Colonic mucosa (tissue), 4 donors: ENCODE measurements at places on chromosomes 1 and 21. TPM values are rescaled to one million over a fixed set of nuclear protein-coding genes. Genes with fewer than 3 reads are reported as not detected.

DNA sequence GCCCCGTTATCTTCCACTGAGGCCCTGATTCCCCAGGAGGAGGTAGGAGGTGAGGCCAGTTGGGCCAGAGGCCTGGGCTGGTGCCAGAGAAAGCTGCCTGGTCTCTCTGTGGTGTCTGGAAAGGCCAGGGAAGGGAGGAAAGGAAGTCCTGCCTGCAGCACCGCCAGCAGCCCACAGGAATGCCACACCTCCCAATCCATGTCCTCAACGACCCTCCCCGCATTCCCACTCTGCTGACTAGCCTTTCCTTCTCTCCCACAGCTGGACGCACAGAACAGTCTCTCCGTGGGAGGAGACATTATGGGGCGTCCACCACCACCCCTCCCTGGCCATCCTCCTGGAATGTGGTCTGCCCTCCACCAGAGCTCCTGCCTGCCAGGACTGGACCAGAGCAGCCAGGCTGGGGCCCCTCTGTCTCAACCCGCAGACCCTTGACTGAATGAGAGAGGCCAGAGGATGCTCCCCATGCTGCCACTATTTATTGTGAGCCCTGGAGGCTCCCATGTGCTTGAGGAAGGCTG lies 18.0 kb downstream of the CSF1 start:
- no peaks in the 10 kb centered on the region for H3K27me3 ChIP-seq
- DNase-seq, result peak; percentile 23
- H3K4me3 ChIP-seq, result no peak overlapping the region
- H3K4me1 ChIP-seq, result peaks cover 9% of the 10 kb centered on the region
- H3K36me3 ChIP-seq, result no peaks in the 10 kb centered on the region

- H3K27me3 ChIP-seq, result peaks cover 9% of the 10 kb centered on the region
- peak overlapping the region; percentile 41 for H3K4me3 ChIP-seq
- no peaks in the 10 kb centered on the region for H3K36me3 ChIP-seq
- H3K27ac ChIP-seq, result peak overlapping the region; percentile 60
- peak; percentile 52 for DNase-seq
- peaks cover 4% of the 10 kb centered on the region for H3K4me1 ChIP-seq
Observed at GRCh38 chr1:47708019-47708535, 270.2 kb downstream of the FOXD2 start.

GRCh38 chr1:172239901-172240300 lies 180.6 kb upstream of the C1orf105 start:
- H3K27me3 ChIP-seq, result no peaks in the 10 kb centered on the region
- no peak overlapping the region for H3K27ac ChIP-seq
- no peaks in the 10 kb centered on the region for H3K4me1 ChIP-seq
- no peak for DNase-seq
- no peaks in the 10 kb centered on the region for H3K36me3 ChIP-seq
- no peak overlapping the region for H3K4me3 ChIP-seq

LYPD8 gene
- total RNA-seq, result 40.8 TPM
